ENCODE measurements at places on chromosomes 12 and 14.
A peak's percentile ranks its signal among the peaks of the same experiment; 100 is the strongest.

GRCh38 chr12:2023365-2023764 lies 19.1 kb upstream of the DCP1B start:
- DNase-seq = peak; percentile 7

DNA sequence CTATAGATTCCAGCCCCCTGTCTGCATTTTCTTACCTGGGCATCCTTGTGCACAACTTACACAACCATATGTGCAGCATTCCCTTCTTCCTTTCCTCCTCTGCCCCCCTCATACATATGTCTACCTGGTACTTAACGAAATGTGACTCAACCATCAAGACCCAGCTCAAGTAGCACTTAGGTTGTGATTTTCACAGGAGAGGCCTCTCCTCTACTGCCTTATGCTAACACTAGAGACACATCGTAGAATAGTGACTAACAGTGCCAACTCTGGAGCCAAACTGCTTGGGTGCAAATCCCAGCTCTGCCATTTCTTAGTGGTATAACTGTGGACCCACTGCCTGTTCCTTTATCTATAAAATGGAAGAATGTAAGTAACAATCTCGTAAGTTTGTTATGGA lies 24.1 kb upstream of the PLEKHA5 start:
- peak; percentile 45 for DNase-seq

- no peak for DNase-seq
These were observed 90.6 kb downstream of the CIT start for GRCh38 chr12:119786539-119786938.

DNA sequence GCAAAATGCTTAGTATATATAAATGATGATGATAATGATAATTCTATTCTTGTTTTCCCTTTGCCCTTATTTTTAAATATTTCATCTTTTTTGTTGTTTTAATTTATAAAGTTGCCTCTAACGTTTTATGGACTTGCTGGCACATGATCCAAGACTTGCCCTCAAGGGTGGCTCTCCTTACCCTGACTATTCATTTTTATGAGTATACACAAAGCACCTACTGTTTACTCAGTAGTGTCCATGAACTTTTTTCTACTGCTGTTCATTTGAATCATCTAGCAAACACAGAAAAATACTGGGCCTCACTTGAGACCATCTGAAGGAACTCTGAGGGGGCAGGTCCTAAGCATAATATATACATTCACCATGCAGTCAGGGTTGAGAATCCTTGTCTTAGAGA lies 276.2 kb downstream of the AACS start:
- no peak for DNase-seq

DNA sequence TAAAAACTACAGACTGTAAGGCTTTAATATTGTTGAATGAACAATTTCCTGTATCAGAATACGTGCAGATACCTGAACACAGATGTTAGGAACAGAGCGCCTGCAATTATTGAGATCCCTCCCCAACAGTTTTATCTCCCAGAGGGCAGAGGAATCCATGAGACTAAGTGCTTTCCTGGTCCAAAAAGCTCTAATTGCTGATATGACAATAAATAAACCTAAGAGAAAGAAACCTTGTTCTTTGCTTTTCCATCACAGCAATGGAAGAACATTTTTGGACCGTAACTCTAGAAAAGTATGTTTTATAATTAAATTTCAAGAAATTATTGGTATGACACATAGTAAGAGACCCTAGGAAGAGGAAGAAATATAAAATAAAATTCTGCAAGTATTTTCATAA lies 13.0 kb upstream of the KRT83 start:
- DNase-seq = no peak

DNA sequence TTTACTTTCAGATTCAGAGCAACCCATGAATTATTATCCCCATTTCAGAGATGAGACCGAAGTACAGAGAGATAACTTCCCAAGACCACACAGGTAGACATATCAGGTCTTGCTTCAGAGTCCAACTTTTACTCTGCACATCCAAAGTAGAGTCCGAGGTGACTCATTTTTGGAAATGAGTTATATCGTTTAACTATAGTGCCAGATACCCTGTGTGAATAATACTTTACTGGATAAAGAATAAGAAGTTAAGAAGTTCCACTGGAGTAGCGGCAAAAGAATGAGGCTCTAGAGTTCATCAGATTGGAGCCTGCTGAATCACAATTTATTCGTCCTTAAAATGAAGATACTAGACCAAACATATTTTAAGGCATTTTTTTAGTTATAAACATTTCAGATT lies 124.7 kb downstream of the EPS8 start:
- DNase-seq = no peak

DNA sequence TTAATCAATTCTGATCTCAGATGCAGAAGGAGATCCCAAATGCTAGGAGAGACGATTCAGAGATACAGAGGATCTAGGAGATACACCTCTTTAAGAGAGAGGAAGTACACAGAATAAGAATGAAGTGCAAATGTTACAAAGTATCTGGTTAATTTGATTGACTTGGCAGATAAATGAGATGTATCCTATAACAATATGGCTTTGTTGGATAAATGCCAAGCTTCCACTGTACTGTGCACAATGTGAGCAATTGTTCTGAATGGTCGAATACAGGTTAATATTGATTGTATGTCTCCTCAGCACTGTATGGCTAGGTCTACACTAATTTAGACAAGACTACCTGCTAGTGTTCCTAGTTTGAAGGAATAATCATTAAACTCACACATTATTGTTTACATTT lies 119.6 kb upstream of the PTPRB start:
- no peak for DNase-seq

GRCh38 chr12:2283480-2283879 lies 230.7 kb downstream of the CACNA1C start:
- DNase-seq = no peak

- no peak for DNase-seq
These were observed 123.4 kb downstream of the KSR2 start for GRCh38 chr12:117845271-117845904.

- no peak for DNase-seq
These were observed 135.2 kb upstream of the KRR1 start for GRCh38 chr12:75646329-75647210.

- DNase-seq = no peak
These were observed 41.6 kb downstream of the NFKBIA start for GRCh38 chr14:35362911-35363374.

DNA sequence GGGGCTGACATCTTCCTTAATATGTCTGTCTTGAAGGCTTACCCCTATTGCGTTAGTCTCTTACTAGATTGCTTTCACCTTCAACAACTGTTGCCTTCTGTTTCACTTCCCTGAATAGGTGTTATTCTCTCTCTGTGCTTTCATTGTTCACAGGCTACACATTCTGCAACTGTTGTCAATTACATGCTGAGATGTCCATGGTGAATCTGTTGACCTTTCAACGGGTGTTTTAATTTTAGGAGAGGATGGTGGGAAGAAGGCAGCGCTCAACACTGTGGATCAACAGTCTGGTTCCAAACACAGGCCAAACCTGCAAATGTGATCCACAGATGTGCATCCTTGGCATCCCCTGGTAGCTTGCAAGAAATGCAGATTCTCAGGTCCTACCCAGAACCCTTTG lies 101.9 kb downstream of the DACT1 start:
- no peak for DNase-seq

DNA sequence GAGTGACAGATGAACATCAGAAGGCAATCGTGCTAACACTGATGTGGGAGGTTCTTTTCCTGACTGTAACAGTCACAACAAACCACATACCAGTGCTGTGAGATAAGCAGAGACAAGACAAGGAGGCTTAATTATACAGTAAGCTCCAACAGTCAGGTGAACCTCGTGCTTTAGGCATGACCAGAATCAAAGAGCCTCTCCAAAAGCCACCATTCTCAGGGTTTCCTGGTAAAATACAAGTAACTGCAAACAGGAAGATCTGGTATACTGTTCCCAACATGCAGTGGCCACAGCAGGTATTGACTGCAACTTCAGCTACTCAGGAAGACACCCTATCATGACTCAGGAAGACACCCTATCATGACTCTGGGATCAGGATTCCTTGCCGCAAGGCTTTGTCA lies 47.3 kb upstream of the GTF2A1 start:
- DNase-seq = no peak

GRCh38 chr14:93104961-93105360 lies 10.8 kb downstream of the ITPK1 start:
- no peak for DNase-seq

DNA sequence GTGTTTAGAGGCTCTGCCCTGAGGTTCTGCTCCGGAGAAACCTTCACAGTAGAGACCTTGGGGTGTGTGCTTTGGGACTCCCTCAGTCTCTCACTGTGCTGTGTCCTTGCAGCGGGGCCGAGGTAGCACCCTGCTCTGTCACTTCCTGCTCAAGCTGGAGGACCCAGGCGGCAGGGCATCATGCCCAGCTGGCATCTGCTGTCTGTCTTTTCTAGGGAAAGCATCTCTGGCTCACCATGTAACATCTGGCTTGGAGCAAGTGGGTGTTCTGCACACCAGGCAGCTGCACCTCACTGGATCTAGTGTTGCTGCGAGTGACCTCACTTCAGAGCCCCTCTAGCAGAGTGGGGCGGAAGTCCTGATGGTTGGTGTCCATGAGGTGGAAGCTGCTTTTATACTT lies 124.5 kb downstream of the ESRRB start:
- no peak for DNase-seq

DNA sequence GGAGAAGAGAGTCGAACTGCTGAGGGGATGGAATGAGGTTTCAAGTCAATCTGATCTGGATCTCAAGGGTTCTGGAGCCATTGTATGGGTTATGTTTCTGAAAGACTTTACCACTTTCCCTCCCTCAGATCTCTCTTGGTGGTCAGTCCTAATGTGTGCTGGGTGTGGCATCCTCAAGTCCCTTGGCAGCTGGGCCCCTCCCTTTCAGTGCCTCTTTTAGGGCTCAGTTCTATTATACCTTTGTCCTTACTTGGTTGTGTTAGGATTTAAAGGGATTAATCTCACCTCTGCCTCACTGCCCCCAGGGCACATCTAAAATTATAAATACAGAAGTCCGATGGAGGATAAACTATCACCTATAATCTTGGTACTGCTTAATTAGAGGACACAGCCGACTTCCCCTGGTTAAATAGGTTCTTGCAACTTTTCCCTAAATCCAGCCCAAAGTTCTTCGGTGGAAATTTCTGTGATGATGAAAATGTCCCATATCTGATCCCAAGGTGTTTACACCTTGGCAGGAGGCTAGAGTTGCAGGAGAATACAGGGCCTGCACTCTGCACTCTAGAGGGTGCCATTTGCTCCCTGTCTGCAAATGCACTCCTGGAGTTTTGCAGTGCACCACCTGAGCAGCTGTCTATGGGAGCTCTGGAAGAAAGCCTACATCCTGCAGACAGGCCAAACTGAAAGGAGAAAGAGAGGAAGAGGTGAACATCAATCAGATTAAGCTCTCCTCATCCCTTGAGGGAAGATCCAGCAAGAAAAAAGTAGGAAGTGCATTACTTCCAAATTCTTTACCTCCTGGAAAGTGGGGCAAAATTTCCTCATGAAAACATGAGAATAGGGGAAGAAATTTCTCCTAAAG lies 106.8 kb downstream of the NUAK1 start:
- no peak for DNase-seq

- DNase-seq = no peak
These were observed 274.1 kb downstream of the ALG10 start for GRCh38 chr12:34296143-34297041.

GRCh38 chr14:26218861-26219260 lies 379.0 kb downstream of the NOVA1 start:
- no peak for DNase-seq
